ENCODE measurements at places on chromosomes 4 and X.

- 0 out of 2 replicates have a peak, but pooled peaks cover 7% of the 10 kb centered on the region for H3K4me1 ChIP-seq
- H3K36me3 ChIP-seq: no peaks in the 10 kb centered on the region
- H3K27ac ChIP-seq: no peak overlapping the region
- H3K4me3 ChIP-seq: no peak overlapping the region
Measured at GRCh38 chr4:38919494-38919893, 51.9 kb downstream of the FAM114A1 start.

GRCh38 chr4:14880805-14881204 is 121.5 kb upstream of the CPEB2 start:
- no peak for DNase-seq
- no peaks in the 10 kb centered on the region for H3K36me3 ChIP-seq
- H3K4me3 ChIP-seq: no peak overlapping the region
- no peaks in the 10 kb centered on the region for H3K4me1 ChIP-seq
- no peaks in the 10 kb centered on the region for H3K27me3 ChIP-seq
- no peak overlapping the region for H3K27ac ChIP-seq

DNA sequence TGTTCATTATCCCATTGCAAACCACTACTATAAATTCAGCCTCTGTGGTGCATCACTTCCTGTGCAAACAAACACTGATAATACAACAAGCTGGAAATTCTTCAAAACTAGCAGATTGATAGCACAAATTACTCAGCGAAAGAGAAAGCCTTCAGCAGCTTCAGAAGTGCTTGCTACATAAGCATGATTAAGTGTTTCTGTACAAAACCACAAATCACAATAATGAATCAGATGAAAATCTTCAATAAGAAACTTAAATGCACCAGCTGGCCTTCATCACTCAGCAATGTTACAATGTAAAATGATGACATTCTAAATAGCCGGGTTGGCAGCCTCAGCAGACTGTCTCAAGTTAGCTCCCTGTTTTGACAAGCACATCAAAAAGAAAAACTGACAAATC is 262.2 kb downstream of the SPOCK3 start:
- H3K36me3 ChIP-seq: no peaks in the 10 kb centered on the region
- H3K27me3 ChIP-seq: no peaks in the 10 kb centered on the region
- H3K4me1 ChIP-seq: no peaks in the 10 kb centered on the region
- no peak overlapping the region for H3K4me3 ChIP-seq
- DNase-seq: no peak
- no peak overlapping the region for H3K27ac ChIP-seq

GRCh38 chrX:132118358-132118757 is 9.5 kb downstream of the FRMD7 start:
- DNase-seq: no peak
- no peaks in the 10 kb centered on the region for H3K4me1 ChIP-seq
- H3K36me3 ChIP-seq: no peaks in the 10 kb centered on the region
- H3K4me3 ChIP-seq: no peak overlapping the region
- H3K27me3 ChIP-seq: no peaks in the 10 kb centered on the region
- H3K27ac ChIP-seq: no peak overlapping the region

- DNase-seq: no peak
- no peak overlapping the region for H3K27ac ChIP-seq
- H3K4me3 ChIP-seq: no peak overlapping the region
- H3K36me3 ChIP-seq: no peaks in the 10 kb centered on the region
- no peaks in the 10 kb centered on the region for H3K27me3 ChIP-seq
Measured at GRCh38 chr4:123477711-123478209, 81.2 kb downstream of the SPRY1 start.

DNA sequence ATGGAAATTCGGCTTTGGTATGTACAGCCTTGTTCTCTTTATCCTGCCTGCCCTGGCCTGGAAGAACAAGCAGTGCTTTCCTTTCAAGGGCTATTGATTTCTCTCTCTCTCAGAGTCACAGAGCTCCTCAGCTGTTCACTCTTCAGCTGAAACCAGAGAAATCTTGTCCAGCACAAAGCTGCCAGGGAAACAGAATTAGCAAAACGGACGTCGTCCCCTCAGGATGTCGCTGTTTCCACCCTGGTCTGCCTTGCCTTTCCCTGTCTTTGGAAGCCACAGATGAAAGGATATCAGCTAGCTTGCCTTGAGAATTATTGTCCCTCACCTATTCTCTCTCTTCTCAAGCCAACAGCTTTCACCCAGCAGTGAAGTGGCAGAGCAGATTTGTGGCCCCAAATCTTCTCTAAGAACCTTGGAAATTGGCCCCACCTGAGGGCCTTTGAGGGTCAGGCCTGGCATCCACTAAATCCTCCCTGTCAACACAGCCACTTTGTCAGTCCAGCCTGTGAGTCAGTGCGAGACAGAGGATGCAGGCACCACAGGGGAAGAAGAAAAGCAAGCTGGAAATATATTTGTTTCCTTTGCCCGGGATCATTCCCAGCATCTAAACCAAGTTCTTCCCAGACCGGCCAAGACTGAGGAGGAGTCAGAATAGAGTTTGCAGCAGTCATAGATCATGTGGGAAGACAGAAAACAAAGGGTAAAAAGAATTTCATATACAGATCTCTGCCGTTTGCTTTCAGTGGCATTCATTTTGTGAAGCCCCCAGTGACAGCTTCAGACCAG is 63.8 kb upstream of the MTM1 start:
- H3K4me1 ChIP-seq: no peaks in the 10 kb centered on the region
- no peak for DNase-seq
- no peak overlapping the region for H3K4me3 ChIP-seq

GRCh38 chr4:99447079-99447478 is 11.9 kb upstream of the ADH7 start:
- no peaks in the 10 kb centered on the region for H3K4me1 ChIP-seq
- no peaks in the 10 kb centered on the region for H3K36me3 ChIP-seq
- peak; percentile 30 for DNase-seq

- no peaks in the 10 kb centered on the region for H3K4me1 ChIP-seq
- H3K27ac ChIP-seq: no peak overlapping the region
- H3K4me3 ChIP-seq: no peak overlapping the region
- no peak for DNase-seq
- no peaks in the 10 kb centered on the region for H3K27me3 ChIP-seq
- H3K36me3 ChIP-seq: no peaks in the 10 kb centered on the region
Measured at GRCh38 chr4:114163051-114163450, 183.6 kb upstream of the ARSJ start.

All from MM.1S (cell line).